ENCODE measurements at places on chromosomes 12 and 14.

- no peak for DNase-seq
These were observed 171.0 kb downstream of the BTG1 start for GRCh38 chr12:91974541-91975085.

DNA sequence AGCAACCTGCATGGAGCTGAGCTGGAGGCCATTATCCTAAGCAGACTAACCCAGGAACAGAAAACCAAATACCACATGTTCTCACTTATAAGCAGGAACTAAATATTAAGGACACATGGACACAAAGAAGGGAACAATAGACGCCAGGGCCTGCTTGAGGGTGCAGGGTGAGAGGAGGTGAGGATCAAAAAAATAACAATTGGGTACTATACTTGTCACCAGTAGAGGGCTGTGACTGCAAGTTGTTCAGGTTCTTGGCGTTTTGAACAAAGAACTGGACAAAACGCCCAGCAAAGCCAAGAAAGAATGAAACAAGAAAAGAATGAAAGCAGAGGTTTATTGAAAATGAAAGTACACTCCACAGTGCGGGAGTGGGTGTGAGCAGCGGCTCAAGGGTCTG, 208.5 kb upstream of the NEDD1 start:
- DNase-seq = no peak

GRCh38 chr12:4272424-4273272, 914 bp upstream of the CCND2 start:
- DNase-seq = no peak

DNA sequence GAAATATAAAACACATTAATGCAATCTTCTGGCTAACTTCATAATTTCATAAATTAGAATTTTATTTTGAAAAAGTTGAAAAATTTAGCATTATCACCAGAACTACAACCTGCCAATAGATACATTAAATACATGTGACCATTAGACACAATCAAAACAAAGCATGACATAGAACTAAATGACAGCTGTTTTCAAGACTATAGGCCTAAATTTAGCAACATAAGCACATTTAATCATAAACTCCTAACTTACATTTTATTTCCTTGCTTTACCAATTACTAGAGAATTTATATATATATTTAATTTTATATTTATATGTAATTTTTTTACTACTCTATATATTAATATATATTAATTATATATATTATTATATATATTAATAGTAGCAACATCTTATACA, 165.4 kb downstream of the CEP128 start:
- DNase-seq = no peak

DNA sequence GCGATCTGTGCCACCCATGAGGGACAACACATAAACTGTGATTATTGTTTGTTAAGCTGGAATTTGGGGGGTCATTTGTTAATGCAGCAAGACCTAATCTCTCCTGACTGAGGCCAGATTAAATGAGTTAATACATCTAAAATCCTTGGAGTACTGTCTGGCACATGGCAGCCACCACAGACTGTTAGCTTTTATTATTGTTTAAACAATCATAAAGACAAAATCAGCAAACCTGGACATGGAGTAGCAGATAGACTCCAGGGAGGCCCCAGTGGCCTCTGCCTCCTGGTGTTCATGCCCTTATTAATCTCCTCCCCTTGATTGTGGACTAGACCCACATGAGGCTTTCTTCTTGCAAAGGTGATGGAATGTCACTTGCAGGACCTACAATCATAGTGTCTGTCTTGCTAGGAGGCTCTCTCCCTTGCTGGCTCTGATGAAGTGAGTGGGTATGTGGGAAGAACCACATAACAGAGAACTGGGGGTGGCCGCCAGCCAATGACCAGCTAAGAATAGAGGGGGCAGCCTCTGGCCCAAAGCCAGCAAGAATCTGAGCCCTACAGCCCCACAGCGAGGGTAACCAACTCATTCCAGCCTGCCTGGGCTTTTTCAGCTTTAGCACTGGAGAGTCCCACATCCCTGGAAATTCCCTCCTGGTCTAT, 142.0 kb downstream of the SCARB1 start:
- DNase-seq = no peak

GRCh38 chr12:125025606-125026235, 32.3 kb downstream of the BRI3BP start:
- no peak for DNase-seq

- DNase-seq = no peak
These were observed 7.3 kb upstream of the RIC8B start for GRCh38 chr12:106767206-106767605.

DNA sequence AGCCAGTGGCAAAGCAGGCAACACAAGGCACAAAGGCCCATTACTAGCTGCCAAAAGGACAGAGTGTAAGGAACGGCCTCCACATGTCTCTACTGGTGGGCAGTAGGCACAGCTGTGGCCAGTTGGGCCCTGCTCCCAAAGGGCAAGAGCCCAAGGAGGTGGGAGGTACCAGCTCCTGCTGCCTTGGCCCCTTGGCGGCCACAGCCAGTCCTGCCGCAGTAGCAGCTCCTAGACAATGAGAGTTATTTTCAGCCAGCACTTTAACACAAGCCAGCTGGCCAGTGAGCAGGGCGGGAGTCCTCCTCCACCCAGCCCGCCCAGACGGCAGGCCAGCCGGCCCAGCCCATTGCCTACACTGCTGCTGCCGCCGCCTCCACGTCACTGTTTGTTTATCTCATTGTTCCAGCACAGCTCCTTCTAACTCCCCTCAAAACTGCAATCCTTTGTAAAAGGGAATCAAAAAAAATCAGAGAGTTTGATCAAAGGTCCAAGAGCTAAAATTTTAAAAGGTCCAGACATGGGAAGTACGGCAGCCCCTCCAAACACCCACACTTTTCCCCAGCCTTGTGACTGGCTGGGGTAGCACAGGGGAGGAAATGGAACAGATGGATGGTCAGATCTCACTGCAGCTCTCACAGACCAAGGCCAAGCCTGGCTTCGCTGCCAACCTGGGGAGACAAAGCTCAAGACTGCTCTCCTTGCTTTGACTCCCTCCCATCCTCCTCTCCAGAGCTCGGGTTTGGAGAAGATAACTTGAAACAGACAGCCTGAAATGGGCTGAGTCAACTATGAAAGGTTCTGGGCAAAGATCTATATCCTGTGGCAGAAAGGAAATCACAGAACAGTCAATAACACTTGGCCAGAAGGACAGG, 33.5 kb downstream of the FMNL3 start:
- DNase-seq = peak; percentile 92

- DNase-seq = no peak
These were observed 1.5 kb upstream of the PLEKHG3 start for GRCh38 chr14:64702493-64703394.

DNA sequence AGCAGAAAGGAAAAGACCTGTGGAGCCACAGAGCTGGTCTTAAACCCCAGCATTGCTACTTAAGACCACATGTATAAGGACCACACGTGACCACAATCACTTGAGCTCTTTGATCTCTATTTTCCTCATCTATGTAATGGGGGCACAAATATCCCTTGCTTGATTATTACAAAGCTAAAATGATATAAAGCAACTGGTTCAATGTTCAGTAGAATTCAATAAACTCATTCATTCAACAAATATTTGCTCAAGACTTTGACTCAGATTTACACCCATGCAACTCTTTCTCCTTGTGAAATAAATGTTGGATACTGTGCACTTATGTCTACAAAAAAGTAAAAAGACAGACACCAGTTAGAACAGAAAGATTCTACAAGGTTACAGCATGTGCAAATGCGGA, 21.9 kb upstream of the CHPT1 start:
- no peak for DNase-seq

DNA sequence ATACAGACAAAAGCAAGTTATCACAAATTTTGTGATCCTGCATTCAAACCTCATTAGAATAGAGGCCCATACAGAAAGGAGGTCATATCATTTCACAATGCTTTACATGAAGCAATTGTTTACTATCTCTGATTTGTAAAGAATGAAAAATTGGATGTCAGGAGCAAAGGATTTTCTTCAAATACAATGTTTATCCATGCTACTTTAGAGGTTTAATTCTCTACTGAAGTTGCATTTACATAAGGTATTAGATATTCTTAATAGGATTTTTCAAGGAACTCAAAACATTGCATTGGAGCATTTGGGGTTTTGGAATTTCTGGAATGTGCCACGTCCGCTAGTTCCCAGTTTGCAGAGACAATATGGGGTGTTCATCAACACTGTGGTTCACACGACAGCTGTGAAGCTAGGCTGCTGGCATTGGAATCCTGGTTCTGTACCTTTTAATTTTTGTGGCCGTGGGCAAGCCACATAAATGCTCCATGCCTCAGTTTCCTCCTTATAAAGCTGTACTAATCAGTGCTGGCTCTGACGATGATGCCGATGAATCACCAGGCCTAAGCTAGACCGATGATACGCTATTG, 174.8 kb downstream of the APAF1 start:
- no peak for DNase-seq

- no peak for DNase-seq
These were observed 699.7 kb upstream of the TBX3 start for GRCh38 chr12:115383668-115384067.

GRCh38 chr14:90615517-90616060, 200.6 kb downstream of the TTC7B start:
- DNase-seq = no peak

DNA sequence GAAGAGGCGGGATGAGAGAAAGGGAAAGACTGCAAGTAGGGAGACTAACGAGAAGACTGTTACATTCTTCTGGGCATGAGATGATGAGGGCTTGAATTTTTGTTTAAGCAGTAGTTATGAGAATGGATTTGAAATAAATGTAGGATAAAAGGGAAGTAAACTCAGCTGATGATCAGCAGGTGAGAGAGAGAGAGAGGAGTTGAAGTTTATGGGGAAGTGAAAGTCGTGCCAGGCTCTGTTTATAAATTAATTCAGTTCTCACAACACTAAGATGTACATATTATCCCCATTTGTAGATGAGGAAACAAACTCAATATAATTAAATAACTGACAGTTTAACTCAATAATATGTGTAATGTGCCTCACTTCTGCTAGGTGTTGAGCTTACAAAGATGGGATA, 170.0 kb upstream of the RMST start:
- no peak for DNase-seq

DNA sequence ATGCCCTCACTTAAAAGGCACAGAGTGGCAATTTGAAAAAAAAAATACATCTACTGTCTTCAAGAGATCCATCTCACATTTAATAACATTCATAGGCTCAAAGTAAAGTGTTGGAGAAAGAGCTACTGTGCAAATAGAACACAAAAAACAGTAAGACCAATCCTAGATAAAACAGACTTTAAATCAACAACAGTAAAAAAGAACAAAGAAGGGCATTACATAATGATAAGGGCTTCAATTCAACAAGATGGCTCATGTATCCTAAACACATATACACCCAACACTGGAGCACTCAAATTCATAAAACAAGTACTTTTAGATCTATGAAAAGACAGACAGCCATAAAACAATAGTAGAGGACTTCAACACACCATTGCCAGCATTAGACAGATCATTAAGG, 93.6 kb upstream of the PCED1B start:
- no peak for DNase-seq

GRCh38 chr12:106445053-106445452, 87.5 kb downstream of the POLR3B start:
- DNase-seq = no peak

DNA sequence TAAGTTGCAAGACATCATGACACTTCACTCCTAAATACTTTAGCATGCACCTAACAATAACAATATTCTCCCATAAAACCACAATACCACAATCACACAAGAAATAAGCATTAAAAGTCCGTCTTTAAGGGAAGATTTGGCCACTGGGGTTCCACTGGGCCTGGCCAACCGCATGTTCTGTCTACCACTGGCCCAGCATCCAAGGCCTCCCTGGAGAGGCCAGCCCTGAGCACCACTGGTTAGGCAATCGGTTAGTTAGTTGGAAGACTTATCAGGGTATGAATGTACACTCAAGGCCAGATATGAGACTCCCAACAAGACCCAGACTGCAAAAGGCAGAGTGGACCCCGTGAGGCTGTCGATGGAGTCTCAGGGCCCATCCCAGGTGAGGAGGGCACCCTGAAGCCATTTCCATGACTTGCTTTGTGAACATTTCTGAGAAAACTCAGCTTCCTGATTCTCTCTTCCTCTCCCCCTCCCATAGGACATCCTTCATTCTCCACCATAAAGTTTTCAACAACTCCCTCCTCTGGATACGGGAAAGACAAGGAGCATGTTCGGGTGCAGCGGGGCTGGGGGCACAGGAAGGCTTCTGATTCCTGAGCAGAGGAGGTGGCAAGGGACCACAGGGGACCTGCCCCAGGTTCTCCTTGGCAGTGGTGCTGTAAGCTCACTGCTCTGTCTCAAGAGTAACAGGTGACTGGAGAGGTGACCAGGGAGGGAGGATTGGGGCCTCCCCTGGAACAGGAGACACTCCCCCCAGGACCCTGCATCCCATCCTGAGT, 5.9 kb downstream of the PXN start:
- DNase-seq = no peak

DNA sequence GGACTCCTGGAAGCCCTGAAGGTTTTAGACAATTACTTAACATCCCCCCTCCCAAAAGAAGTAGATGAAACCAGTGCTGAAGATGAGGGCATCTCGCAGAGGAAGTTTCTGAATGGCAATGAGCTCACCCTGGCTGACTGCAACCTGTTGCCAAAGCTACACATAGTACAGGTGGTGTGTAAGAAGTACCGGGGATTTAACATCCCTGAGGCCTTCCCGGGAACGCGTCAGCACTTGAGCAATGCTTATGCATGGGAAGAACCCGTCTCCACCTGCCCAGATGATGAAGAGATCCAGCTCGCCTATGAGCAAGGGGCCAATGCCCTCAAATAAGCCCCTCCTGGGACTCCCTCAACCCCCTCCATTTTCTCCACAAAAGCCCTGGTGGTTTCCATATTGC, 10.6 kb upstream of the SPPL3 start:
- DNase-seq = no peak

- no peak for DNase-seq
These were observed 143.7 kb downstream of the AACS start for GRCh38 chr12:125208942-125209341.

GRCh38 chr14:77529963-77530362, 31.3 kb upstream of the ISM2 start:
- DNase-seq = no peak

DNA sequence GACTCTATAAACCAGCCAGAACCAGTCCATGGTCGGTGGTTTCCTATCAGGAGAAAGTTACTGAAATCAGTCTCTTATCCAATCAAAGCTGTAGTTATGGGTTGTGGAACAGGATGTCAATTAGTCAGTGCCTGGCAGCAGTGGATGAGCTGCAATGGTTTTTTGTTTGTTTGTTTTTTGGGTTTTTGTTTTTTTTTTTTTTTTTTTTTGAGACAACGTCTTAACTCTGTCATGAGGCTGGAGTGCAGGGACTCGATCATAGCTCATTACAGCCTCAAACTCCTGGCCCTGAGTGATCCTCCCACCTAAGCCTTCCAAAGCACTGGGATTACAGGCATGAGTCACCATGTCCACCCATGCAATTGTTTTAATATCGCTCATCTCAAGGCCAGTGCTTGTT, 113.3 kb upstream of the CAND1 start:
- DNase-seq = no peak

GRCh38 chr12:121522971-121523370, 57.9 kb downstream of the KDM2B start:
- DNase-seq = no peak

DNA sequence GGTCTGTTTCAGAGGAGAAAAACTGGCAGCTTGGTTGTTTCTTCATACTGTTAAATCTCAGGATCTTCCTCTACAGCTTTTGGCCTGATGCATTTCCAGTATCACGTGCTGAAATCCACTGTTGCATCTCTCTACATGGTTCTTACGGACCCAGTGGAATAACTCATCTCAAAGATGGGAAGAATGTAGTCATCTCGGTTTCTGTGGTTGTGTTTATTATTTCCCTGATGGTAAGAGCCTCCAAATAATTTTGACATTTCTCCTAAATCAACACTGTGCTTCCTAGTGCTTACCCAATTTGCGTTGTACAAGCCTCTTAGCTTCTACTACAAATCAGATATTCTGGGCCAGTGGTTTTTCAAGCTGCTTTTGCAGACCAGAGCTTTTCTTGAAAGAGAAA, 812.8 kb downstream of the C12orf50 start:
- no peak for DNase-seq
